Peyer's patch (tissue), 4 donors: ENCODE measurements at places on chromosomes 7 and 10. TPM values are rescaled to one million over a fixed set of nuclear protein-coding genes. Genes with fewer than 3 reads are reported as not detected.
A peak's percentile ranks its signal among the peaks of the same experiment; 100 is the strongest.

DNA sequence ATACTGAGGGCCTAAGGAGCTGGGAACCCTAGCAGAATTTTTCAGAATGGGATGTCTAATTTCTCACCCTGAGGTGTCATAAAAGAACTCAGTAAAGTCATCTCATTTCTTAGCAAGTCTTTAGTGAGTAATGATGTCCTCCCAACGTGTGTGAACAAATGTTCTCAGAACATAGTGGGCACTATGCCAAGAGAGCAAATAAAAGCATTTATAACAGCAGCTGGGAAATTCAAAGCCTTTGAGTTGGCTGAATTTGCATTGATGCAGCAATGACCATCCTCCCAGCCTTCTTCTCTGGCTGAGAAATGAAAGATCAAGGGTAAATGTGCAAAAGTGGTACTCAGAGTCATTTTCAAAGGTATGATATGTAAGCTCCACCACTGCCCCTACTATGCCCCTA is 109.4 kb downstream of the FAM107B start:
- H3K4me3 ChIP-seq, result no peak overlapping the region
- peaks cover 3% of the 10 kb centered on the region for H3K4me1 ChIP-seq
- no peak overlapping the region for H3K27ac ChIP-seq
- no peaks in the 10 kb centered on the region for H3K36me3 ChIP-seq
- no peaks in the 10 kb centered on the region for H3K27me3 ChIP-seq

Gene ZCCHC24
- 7.8 TPM for total RNA-seq

DNA sequence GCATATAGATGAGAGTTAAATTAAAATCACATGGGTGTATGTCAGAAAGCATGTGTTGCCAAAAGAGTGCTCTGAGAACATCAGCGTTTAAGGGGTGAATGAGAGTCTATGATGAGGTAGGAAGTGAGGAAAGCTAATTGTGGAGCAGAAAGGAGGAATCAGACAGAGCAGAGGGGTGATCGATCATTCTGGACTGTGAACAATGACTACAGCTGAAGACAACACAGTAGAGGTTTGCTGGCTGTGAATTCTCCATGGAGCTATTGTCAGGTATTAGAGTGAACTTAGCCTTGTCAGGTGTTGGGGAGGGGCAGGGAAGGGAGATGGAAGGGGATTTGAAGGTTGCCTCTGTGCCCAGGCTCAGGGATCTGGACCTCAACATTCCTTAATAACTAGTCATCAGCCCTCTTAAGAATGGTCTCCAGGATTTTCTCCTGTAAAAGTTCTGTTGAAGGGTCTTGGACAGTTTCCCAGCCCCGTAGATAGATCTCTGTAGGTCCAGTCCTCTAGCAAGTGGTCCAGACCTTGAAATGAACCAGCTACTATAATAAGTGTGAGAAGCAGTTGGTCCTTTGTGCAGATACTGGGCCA is 57.1 kb downstream of the KIF5B start:
- no peaks in the 10 kb centered on the region for H3K4me1 ChIP-seq
- no peak overlapping the region for H3K4me3 ChIP-seq
- H3K27ac ChIP-seq, result no peak overlapping the region
- DNase-seq, result no peak
- H3K36me3 ChIP-seq, result no peaks in the 10 kb centered on the region
- no peaks in the 10 kb centered on the region for H3K27me3 ChIP-seq

GRCh38 chr7:87202705-87203104 is 16.8 kb downstream of the TMEM243 start:
- H3K4me3 ChIP-seq, result no peak overlapping the region
- no peak for DNase-seq
- no peaks in the 10 kb centered on the region for H3K36me3 ChIP-seq
- H3K27ac ChIP-seq, result no peak overlapping the region
- peaks cover 5% of the 10 kb centered on the region for H3K4me1 ChIP-seq

GRCh38 chr7:85115006-85115405 is 71.8 kb downstream of the SEMA3D start:
- no peak overlapping the region for H3K4me3 ChIP-seq
- no peak overlapping the region for H3K27ac ChIP-seq
- H3K4me1 ChIP-seq, result no peaks in the 10 kb centered on the region
- H3K27me3 ChIP-seq, result no peaks in the 10 kb centered on the region

GRCh38 chr7:66930341-66930740 is 9.3 kb downstream of the TMEM248 start:
- no peaks in the 10 kb centered on the region for H3K27me3 ChIP-seq
- H3K27ac ChIP-seq, result no peak overlapping the region
- H3K36me3 ChIP-seq, result no peaks in the 10 kb centered on the region
- H3K4me1 ChIP-seq, result no peaks in the 10 kb centered on the region

GRCh38 chr10:110372656-110373055 is 67.9 kb upstream of the SMNDC1 start:
- H3K4me1 ChIP-seq, result no peaks in the 10 kb centered on the region
- no peak overlapping the region for H3K27ac ChIP-seq
- no peak overlapping the region for H3K4me3 ChIP-seq

DNA sequence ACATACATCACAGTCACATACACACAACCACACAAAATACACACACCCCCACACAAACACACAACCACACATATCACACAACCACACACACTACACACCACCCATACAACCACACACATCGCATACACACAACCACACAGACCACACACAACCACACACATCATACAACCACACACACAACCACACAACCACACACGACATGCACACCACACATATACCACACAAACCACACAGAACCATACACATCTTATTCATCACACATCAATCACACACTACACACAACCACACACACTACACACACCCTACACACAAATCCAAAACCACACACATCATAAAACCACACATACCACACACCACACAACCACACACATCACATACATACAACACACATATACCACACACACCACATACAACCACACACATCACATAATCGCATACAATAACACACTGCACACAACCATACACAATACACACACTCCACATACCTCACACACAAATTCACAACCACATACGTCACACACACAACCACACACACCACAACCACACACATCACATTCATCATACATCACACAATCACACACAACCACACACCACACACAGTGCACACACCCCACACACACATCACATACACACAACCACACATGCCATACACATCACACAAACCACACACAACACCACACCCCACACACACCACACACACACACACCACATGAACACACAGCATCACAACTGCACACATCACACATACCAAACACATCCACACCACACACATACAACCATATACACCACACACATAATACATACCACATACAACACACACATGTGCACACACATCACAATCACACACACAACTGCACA is 30.4 kb downstream of the GPRIN2 start:
- DNase-seq, result peak; percentile 26
- no peaks in the 10 kb centered on the region for H3K36me3 ChIP-seq
- H3K27ac ChIP-seq, result no peak overlapping the region
- H3K4me1 ChIP-seq, result peaks cover 6% of the 10 kb centered on the region
- H3K4me3 ChIP-seq, result no peak overlapping the region
- no peaks in the 10 kb centered on the region for H3K27me3 ChIP-seq

Gene GDF2
- not detected for total RNA-seq

DNA sequence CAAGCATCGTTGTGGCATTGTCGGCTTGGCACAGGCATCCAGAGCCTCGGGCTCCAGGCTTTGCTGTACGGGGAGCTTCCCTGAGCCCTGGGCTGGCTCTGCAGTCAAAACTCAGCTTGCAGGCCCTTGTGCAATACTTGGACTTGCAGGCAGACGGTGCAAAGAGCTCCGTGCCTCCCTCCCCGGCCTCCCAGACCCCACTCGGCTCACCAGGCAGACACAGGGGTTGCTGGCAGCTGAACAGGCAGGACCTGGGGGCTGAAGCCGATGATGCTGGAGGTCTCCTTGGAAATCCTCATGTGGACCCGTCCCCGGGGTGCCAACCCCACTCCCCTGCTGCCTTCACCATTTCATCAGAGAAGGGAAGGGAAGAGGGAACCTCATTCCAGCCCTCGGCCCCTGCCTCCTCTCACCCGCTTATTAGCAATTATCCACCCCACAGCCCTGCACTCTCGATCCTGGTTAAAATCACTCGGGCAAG is 59.6 kb upstream of the GNA12 start:
- H3K36me3 ChIP-seq, result no peaks in the 10 kb centered on the region
- H3K27ac ChIP-seq, result no peak overlapping the region
- H3K27me3 ChIP-seq, result no peaks in the 10 kb centered on the region
- no peak overlapping the region for H3K4me3 ChIP-seq

- no peaks in the 10 kb centered on the region for H3K36me3 ChIP-seq
- no peak overlapping the region for H3K27ac ChIP-seq
- DNase-seq, result no peak
- H3K4me1 ChIP-seq, result no peaks in the 10 kb centered on the region
- no peaks in the 10 kb centered on the region for H3K27me3 ChIP-seq
- no peak overlapping the region for H3K4me3 ChIP-seq
Observed at GRCh38 chr7:65430344-65431186, 56.9 kb downstream of the ZNF92 start.

Gene STAG3
- total RNA-seq, result 62.7 TPM

DNA sequence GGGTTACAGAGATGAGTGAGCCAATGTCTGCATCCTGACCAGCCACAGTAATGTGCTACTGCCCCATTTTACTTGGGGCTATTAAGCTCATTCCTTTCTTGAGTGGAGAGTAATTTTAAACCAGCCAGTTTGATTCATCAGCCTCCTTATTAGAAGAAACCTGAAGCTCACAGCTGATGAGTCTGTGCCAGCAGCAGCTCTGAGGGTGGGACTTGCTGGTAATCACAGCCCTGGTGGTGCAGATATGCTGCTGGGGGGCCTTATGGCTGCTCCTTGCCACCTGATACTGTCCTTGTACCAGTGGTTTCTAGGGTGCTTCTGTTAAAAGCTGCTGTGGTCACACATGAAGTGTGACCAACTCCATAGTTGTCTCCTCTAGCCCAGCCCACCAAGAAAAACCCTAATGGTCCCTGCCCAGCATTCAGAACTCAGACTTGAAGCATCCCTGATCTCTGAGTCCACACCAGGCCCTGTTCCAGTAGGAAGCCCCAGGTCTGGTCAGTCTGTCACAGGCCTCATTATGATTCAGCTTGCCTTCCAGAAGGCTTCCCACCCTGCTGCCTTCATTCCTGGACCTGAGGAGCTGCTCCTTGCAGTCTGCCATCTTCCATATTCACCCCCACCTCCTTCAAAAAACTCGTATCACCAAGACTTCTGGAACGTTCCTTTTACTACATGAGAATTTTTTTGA is 28.9 kb upstream of the RBM20 start:
- no peak overlapping the region for H3K4me3 ChIP-seq
- no peaks in the 10 kb centered on the region for H3K36me3 ChIP-seq
- DNase-seq, result no peak
- no peaks in the 10 kb centered on the region for H3K27me3 ChIP-seq
- H3K27ac ChIP-seq, result no peak overlapping the region

DNA sequence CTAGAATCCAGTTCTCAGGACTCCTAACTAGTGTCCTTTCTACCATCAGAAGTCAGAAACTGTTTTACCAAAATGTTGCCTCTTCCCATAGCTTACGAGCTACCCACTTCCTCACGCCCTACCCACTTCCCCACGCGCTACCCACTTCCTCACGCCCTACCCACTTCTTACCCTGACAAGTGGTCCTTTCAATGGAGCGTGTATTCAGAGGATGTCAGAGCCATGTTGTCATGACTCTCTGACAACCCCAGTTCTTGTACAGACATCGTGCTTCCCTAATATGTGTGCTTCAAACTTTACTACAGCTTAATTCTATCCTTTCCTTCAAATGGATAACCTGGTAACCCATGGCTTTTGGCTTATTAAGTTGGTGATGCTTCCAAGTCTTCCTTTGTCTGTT is 84.8 kb upstream of the PHF14 start:
- DNase-seq, result no peak
- H3K27me3 ChIP-seq, result no peaks in the 10 kb centered on the region
- H3K4me1 ChIP-seq, result no peaks in the 10 kb centered on the region
- H3K4me3 ChIP-seq, result no peak overlapping the region
- no peak overlapping the region for H3K27ac ChIP-seq

DNA sequence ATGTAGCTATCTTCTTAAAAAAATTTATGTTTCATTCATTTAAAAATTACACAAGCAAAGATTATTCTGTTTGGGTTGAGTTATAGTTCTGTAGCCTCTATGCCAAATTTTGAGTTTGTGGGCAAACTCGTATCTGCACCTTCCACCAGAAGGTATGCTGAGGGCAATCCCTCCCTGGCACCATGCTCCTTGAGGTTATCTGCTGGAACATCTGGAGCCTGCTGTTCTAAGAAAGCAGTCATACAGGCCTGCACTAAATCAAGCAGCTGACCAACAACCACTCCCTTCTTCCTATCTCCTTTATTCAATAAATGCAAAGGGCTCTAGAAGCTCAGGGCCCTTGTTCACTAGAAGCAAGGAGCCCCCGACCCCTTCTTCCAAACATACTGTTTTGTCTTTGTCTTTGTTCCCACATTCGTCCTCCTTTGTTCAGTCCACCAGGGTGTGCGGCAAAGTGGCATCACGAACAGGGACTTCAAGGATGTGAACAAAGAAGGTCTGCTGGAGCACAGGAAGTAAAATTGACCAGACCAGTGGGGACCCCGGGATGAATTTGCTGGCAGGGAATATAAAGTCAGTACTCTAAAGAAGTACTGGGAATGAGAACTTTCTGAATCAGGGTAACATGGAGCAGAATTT is 36.4 kb downstream of the OR13A1 start:
- no peak overlapping the region for H3K4me3 ChIP-seq
- no peaks in the 10 kb centered on the region for H3K27me3 ChIP-seq
- no peaks in the 10 kb centered on the region for H3K36me3 ChIP-seq
- DNase-seq, result no peak
- H3K4me1 ChIP-seq, result no peaks in the 10 kb centered on the region

Gene HERPUD2
- 25.6 TPM for total RNA-seq

- H3K4me1 ChIP-seq, result no peaks in the 10 kb centered on the region
- H3K27ac ChIP-seq, result no peak overlapping the region
- no peaks in the 10 kb centered on the region for H3K27me3 ChIP-seq
- no peaks in the 10 kb centered on the region for H3K36me3 ChIP-seq
- no peak overlapping the region for H3K4me3 ChIP-seq
- no peak for DNase-seq
Observed at GRCh38 chr10:69759641-69760040, 42.1 kb upstream of the COL13A1 start.

DNA sequence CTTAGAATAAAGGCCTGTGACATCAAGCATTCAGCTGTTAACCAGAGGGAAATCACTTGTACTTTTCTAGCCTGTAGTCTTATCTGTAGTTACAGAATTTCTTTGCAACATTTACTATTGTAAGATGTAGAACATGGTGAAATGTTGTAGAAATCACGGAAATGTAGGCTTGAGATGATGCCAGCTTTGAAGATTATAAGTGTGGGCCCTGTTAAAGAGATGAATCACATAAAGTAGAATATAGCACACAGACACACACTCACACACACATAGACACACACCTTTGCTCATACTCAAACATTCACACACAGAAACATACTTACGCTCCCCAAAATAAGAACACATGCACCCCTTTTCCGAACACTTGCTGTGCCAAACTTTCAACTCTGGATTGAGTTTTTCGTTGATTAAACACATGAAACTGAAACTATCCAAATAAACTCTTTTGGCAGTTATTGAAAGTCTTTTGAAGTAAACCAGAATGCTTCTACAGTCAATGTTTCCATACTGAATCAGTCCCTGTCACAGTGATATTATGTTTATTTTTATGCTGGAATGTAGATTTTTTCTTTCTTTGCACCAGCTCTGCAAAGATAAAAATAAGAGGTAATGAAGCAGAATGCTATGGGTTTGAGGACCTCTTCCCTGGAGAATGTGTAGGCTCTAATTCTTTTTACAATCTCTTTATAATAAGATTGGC is 230.3 kb upstream of the MEOX2 start:
- H3K4me1 ChIP-seq, result no peaks in the 10 kb centered on the region
- no peak for DNase-seq
- H3K4me3 ChIP-seq, result no peak overlapping the region
- no peak overlapping the region for H3K27ac ChIP-seq
- H3K27me3 ChIP-seq, result no peaks in the 10 kb centered on the region
- H3K36me3 ChIP-seq, result no peaks in the 10 kb centered on the region

Gene SCRN1
- 7.1 TPM for total RNA-seq

Gene ATE1
- total RNA-seq, result 33.0 TPM

Gene MKX
- total RNA-seq, result not detected

Gene PTPRZ1
- total RNA-seq, result not detected
